ENCODE measurements at places on chromosomes 16 and 17.
A peak's percentile ranks its signal among the peaks of the same experiment; 100 is the strongest.

DNA sequence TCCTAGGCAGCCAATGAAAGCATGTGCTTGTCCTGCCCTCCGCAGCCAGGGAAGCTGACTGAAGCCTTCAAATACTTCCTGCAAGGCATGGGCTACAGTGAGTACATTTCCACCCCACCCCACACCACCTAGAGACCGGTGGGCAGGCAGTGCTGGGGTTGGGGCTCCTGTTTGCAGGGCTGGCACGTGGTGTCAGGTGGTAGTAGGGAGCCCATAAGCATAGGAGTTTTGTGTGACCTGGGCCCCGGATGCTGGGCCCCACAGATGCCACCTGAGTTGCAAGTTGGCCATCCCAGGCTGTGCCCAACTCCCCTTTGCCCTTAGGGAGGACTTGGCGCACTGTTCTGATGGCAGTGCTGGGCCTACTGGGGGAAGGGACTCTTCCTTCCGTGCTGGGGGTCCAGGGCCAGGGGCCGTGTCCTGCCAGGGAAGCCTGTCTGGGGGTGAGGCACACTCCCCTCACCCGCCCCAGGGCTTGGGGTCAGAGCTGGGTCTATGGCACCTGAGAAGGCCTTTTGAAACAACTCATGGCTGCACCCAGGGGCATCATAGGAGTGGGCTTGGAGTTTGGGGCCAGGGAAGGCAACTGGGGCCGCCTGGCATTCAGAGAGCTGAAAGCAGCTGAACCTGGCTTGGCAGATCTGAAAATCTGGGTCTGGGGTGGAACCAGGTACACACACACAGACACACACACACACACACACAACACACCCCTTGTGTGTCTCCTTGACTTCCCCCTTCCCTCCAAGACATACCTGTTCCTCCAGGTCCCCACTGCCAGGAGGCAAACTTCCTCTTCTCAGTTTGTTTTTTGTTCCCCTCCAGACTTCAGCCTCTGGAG lies 5.8 kb upstream of the SETD6 start:
- no peak for DNase-seq

DNA sequence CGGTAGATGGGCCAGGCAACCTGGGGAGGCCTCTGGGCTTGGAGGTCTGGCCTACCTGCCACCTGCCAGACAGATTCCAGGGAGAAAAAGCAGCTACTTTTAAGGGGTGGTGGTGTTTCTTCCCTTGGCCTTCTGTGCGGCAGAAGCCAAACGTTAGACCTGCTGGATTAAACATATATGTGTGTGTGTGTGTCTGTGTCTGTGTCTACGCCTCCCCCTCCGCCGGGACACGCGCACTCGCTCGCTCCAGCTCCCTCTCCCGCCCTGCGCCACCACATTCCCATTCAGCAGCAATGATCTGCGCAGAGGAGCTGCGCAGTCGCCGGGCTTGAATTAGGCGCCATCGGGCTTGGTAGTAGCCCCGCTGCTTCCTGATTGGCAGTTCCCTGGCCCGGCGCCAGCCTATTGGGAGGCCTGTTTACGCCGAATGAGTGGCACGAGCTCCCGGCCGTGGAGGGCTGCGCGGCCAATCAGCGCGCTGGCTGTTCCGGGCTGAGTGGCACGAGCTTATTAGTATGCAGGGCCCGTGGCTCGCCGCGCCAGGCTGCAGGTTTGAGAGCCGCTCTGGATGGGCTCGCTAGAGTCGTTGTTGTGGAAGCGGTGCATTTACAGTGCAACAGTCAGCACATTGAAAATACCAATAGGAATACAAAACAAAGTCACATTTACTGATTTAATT lies at the start of gene BAHCC1:
TSS of gene BAHCC1 (plus strand) at position 537 of the 679 bp plus-strand sequence. CDS start 4,283 bp downstream, outside the sequence.
- DNase-seq = peak; percentile 76

DNA sequence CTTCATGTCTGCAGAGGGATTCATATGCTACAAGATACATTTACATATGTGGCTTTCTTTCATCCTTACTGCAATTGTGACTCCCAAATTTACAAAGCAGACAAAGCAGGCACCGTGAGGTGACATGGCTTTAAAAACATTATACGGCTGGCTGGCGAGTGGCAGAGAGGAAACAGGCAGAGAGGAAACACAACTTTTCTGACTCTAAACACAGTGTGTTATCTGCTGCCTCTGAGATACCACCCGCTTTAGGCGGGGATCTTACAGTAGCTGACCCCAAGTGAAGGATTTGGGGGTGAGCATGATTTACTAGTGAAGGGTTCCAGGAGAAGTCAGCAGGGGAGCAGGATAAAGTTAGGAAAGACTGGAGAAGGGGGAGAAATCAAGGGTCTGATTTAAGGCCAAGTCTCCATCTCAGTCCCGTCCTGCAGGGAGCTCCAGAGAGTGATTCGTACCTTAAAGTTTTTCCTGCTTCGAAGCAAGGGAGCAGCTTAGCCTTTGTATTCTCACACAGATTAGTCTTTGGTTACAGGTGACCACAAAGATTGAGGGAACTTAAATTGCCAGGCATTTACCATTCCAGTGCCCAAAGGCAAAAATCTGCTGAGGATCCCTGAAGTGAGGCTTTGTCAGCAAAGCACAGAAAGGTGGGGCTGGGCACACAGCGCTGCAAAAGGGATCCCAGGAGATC lies 355.0 kb downstream of the GRIN2A start:
- no peak for DNase-seq

DNA sequence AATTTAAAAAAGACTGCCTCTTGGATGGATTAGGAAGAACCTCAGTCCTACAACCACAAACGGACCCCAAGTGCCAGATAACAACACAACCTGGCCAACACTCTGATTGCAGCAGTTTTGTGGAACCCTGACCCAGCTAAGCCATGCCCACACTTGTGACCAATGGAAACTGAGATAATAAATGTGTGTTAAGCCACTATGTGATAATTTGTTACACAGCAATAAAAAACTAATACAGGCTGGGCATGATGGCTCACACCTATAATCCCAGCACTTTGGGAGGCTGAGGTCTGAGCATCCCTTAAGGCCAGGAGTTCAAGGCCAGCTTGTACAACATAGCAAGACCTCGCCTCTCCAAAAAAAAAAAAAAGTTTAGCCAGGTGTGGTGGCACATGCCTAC lies 127.5 kb downstream of the BRIP1 start:
- no peak for DNase-seq

DNA sequence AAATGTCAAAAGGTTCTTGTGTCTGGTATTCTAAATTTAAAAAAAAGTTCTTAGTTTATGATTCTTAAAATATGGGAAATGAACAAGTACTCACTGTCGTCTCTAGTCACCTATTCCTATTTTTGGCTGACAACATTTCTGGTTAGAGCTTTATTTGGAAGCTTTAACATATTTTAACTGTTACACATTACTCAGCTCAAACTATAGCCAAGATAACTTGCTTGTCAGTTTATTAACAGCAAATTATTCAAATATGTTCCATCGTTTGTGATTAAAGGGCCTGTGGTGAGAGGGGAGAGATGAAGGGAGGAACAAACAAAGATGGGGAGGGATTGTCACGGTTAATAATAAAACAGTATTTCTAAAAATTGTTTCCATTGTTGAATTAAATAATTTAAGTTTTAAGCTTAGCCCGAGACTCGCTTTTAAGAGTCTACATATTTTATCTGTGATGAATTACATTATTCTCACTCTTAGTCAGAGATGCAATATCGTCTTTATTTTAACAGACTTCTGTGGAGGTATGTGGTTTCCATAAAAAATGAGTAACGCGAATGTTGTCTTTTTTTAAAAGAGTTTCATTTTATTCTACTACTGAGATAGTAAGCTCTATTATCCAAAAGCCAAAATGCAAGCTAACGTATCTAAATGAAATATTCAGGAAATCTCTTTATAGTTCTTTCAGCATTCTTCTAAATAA lies 321.9 kb upstream of the PMFBP1 start:
- no peak for DNase-seq

DNA sequence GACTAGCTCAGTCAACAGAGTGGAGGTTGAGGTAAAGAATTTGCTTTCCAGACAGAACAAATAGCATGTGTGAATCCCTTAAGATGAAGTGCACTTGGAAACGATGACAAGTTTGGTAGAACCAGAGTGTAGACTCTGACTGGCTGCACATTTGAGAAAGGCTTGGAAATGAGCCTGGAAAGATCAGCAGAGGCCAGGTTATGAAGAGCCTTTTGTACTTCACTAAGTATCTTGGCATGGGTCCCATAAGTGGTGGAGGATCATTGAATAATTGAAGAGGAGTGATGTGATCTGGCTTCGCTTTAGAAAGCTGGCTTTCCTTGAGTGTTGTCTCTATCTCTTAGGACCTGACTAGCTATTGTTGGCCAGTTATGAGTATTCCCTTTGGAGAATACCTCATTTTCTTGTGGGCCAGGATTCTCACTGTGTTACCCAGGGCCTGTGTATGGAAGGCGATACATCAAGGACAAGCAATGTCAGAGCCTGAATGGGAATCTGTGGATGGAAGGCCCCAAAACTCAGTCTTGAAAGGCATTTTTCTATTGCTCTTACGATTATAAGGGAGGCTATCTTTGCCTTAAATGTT lies 329.8 kb downstream of the UTP18 start:
- DNase-seq = no peak

DNA sequence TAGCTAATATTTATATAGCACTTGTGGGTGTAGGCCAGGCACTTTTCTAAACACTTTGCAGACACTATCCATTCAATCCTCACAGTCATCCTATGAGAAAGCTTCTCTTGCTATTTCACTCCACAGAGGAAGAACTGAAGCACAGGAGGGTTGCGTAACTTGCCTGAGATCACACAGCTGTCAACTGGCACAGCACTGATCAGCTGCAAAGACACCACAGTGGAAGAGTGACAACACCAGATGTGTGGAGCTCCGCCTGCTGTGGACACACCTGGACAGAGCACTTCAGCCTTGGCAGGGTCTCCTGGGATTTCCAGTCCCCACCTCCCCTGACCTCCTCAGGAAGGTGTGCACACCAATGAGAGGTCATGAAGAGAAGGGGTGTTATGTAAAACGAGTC lies 13.3 kb upstream of the CNEP1R1 start:
- no peak for DNase-seq

DNA sequence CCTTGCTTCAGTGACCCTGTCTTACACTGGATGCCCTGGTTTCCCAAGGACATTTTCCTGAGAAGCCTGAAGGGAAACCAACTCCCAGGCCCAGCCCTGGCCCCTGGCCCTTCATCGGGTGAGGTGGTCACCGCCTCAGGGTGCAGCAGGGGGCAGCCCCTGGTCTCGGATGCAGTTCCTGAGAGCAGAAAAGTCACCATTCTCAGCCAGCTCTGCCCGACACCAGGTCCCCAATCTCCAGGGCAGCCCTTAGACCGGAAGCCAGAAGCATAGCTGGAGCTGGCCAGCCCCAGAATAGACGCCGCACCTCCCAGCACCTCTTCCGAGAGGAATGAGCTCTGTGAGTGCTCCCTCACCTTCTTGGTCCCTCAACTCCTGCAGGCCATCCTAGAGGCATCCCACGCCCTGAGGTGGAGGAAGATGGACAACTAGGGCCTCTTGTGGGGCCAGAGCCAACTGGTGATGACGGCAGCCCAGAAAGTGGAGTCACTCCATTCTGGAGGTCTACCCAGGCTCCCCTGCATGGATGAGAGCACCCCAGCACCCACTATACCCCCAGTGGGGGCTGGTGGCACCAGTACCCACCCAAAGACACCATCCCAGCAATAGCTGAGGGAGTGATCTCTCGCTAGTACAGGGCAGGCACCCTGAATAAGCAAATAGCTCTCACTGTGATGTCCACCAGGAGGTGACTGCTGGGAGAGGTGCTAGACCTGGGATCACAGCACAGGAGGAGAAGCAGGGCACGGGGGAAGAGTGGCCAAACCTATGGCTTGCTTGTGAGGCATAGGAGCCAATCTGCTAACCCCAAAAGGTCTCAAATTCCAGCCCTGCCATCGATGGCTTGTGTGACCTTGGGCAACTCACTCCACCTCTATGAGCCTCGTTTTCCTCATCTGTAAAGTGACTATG lies 56.2 kb downstream of the TK2 start:
- DNase-seq = no peak

- DNase-seq = no peak
These were observed 390.4 kb downstream of the SOX9 start for GRCh38 chr17:72511242-72511641.

DNA sequence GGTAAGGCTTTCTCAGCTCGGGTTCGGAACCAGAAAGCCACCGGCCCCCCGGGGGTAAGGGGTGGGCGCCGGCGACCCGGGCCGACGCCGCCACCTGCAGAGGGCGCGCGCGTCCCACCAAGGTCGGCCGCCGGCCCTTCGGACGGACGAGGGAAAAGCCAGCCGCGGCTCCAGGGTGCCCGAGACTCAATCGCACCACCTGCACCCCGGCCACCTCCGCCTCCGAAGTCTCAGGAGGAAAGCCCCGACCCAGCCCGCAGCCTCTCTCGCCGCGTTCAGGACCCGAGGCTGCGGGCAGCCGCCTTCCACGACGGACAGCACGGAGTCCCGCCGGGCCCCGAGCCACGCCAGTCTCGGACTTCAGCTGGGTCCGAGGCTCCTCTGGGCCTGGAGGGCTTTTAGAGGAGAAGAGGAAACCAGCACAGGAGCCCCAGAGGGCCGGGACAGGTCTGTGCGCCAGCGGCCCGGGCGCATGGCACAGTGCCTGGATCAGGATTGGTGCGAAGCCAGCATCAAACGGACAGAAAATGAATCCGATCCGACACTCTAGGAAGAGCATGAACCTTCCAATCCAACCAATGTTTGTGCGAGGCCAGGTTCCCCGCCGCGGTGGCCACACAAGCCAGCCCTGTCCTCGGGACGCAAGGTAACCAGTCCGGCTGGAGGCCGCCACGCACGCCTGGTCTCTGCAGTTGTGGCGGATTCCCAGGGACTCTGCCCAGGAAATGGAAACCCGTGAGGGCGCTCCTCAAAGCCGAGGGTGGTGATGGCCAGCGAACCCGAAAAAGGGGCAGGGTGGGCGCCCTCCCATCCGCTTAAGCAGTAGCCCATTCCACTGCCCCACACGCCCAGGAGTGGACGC lies 6.7 kb downstream of the CBX8 start:
- no peak for DNase-seq

DNA sequence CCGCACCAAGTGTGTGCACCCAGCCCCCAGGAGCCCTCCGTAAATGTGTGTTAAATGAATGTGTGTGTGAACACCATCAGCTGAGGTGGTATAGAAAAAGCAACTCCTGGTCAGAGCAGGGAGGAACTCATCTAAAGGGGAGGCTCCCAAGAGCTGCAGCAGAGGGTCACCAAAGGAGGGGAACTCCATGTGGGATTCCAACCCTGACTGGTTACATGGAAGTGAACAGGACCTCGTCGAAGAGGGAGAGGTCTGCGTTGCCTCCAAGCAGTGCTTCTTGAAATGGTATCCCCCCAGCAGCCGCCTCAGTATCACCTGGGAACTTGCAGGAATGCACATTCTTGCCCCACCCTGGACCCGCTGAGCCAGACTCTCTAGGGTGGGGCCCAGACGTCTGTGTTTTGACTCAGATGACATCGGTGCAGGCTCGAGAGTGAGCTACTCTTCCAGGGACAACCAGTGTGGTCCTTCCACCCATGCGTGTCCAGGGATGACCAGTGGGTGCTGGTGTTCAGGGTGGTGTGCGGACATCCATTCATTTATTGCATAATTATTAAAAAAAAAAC lies 30.8 kb downstream of the ADCY9 start:
- DNase-seq = no peak

GRCh38 chr17:44235583-44235936 lies 16.1 kb upstream of the UBTF start:
- DNase-seq = no peak

- DNase-seq = no peak
These were observed 471 bp downstream of the PARD6A start for GRCh38 chr16:67661101-67661761.

Measured in hematopoietic multipotent progenitor cell treated with erythropoietin and hydrocortisone succinate and interleukin-3 and kit ligand, for 17 days (in vitro differentiated cells).